OCI-M1 (cell line): ENCODE measurements at places on chromosomes 16 and 17.

DNA sequence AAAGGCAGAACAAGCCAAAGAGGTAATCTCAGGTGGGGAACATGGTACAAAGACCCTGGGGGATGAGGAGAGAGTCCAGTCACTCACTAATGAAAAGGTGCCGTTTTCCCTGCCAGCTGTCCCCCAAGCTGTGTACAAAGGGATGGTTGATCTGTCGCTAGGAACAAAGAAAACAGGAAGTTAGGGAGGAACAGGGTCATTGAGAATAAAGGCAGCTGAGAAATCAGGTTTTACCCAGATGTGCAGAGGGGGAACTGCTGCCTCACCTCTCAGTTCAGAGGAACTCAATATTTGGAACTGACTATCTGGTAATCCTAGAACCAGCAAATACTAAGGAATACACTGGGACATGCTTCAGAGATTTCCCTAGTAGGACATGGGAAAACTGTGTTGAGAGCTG lies 1.5 kb downstream of the RSKR start:
- DNase-seq = no peak

DNA sequence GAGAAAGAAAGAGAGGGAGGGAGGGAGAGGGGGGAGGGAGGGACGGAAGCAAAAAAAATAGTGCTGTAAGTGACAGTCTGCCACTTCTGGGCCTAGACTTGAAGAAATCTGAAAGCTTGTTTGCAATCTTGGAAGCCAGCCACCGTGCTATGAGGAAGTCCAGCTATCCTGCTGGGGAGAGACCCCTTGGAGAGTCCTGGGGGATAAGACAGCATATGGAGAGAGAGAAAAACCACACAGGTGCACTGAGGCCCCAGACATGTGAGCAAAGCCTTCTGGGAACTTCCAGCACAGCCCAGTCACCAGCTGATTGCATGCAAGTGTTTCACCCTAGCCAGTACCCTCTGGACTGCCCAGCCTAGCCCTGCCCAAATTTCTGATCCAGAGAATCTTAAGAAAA lies 12.6 kb upstream of the ALOX12B start:
- peak; percentile 21 for DNase-seq

GRCh38 chr17:74738051-74738996 lies 1.3 kb downstream of the RAB37 start:
- no peak for DNase-seq

DNA sequence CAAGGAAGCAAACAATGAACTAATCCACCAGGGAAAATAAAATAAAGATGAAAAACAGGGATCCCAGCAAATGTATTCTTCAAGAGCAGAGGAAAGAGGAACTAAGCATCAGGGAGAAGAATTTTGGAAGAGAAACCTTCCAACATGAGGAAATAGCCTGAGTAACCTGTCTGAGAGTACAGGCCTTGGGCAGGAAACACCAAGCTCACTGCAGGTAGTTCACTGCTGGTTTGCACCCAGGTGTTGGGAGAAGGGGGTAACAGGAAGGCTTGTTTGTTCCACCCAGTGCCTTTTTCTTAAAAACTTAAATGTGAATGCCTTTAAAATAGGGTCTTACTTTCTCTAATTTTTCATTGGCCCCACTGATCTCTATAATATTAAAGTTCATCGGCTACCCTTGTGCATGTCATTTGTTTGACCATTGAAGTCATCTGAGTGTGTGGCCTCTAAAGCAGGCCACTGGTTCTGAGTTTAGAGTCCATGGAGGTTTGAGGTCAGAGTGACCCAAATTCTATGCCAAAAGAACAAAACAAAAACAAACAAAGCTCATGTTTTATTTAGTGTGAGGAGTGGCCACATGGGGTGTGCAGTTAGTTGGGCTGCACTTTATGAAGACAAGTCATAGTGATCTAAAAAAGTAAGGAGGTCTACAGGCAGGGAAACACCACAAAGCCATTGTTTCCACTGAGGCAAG lies 62.9 kb upstream of the COX10 start:
- DNase-seq = no peak

GRCh38 chr16:841455-842060 lies 41.0 kb upstream of the GNG13 start:
- DNase-seq = no peak
